RWPE2 (cell line): ENCODE measurements at places on chromosomes 4 and X.

GRCh38 chr4:177957596-177958360, 515.5 kb upstream of the AGA start:
- no peak for DNase-seq

- DNase-seq = peak; percentile 84
Observed at GRCh38 chr4:7956270-7956808, 16.7 kb upstream of the AFAP1 start.

DNA sequence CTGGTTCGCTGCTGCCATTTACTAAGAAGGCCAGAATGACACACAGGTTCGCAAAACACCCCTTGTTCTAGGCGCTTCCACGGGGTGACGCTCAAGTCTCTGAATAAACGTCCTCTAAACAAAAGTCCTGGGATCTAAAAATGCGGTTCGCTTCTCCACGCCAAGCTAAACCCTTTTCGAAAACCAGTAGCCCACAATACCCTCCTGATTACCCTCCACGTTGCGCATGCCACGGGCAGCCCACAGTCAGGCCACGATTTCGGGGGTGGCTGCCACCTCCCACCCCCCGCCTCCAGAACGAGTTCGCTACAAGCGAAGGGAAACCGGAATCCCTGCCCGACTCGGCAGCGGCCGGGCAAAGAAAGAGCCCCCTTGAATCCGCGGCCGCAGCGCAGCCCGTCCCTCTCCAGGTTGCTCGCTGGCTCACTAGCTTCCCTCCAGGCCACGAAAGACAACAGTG, 423 bp downstream of the RPL39 start:
- DNase-seq = no peak

DNA sequence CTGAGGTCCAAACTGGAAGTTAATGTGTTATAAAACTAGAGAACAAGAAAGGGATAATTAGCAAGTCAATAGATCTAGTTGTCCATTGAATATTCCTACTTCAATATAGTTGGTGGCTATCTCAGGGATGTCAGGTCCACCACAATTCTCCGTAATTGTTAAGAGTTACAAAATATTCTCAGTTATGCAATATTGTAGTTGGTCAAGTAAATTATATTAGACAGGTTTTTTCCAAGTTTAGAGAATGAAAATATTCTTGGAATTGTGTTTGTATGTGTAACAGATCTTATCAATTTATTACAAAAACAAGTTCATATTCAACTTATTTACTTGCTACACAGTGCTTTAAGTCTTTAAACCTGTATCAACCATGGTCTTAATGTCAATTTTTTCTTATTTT, 547.4 kb downstream of the SPRY1 start:
- DNase-seq = no peak

GRCh38 chrX:11967986-11968869, 170.0 kb upstream of the FRMPD4 start:
- DNase-seq = no peak

DNA sequence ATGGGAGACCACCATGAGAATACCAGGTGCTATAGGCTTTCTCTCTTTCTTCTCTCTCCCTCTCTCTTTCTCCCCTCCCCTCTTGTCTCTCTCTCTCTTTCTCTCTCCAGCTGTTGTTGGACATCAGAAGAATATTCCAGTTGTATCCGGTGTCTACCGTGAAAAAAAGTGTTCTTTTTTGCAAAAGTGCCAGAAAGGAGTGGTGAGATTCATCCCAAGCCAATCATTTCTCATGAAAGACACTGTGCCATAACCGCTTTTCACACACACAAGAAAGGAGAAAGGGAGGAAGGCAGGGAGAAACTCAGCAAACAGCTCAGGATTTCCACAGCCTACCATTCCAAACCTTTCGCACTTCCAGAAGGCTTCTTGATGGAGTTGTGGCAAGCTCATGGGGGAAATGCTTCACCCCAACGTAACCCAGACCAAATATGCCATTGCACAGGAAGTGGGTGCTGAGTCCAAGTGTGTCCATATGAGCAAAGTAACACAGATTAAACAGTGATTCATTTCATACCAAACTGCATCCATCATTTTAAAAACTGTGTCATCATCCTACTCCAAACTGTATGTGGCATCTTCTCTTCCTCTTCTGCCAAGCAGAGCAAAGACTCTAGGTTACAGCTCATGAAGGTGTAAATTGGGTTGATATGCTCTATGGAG, 224.0 kb downstream of the APBB2 start:
- peak; percentile 69 for DNase-seq

- no peak for DNase-seq
Observed at GRCh38 chrX:104351173-104351769, 96.5 kb upstream of the ESX1 start.

DNA sequence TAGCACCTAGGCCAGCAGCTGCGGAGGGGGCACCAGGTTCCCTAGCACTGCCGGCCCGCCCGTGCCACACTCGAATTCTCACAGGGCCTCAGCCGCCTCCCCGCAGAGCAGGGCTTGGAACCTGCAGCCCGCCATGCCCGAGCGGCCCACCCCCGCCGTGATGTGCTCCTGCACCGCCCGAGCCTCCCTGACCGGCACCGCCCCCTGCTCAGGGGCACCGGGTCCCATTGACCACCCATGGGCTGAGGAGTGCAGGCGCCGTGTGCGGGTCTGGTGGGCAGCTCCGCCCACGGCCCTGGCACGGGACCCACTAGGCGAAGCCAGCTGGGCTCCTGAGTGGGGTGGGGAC, 35.4 kb upstream of the ENPP6 start:
- no peak for DNase-seq

GRCh38 chr4:153137159-153137558, 67.1 kb upstream of the TRIM2 start:
- DNase-seq = peak; percentile 73

- no peak for DNase-seq
Observed at GRCh38 chr4:127574643-127575042, 58.1 kb upstream of the INTU start.

DNA sequence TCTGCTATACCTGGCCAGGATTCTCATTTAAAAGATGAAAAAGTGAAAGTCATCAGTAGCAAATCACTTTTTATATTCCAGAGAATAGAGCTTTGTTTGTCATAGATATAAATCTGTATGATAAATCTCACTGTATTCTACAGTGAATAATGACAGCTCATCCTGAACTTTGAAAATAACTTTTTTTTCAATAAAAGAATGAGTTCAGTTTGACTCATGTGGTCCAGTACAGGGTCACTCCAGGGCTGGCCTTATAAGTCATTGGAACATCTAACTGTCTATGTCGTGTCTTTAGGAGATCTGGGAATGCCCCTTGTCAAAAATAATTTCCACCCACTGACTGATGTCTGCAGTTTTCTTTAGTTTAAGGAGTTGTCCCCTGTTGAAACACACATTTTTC, 18.5 kb upstream of the CXCL8 start:
- DNase-seq = no peak

- DNase-seq = peak; percentile 57
Observed at GRCh38 chr4:1377606-1378261, 28.5 kb downstream of the NKX1-1 start.

GRCh38 chrX:66914080-66914479, 275.2 kb upstream of the EDA2R start:
- no peak for DNase-seq

GRCh38 chrX:87160435-87161010, 357.1 kb upstream of the KLHL4 start:
- no peak for DNase-seq

DNA sequence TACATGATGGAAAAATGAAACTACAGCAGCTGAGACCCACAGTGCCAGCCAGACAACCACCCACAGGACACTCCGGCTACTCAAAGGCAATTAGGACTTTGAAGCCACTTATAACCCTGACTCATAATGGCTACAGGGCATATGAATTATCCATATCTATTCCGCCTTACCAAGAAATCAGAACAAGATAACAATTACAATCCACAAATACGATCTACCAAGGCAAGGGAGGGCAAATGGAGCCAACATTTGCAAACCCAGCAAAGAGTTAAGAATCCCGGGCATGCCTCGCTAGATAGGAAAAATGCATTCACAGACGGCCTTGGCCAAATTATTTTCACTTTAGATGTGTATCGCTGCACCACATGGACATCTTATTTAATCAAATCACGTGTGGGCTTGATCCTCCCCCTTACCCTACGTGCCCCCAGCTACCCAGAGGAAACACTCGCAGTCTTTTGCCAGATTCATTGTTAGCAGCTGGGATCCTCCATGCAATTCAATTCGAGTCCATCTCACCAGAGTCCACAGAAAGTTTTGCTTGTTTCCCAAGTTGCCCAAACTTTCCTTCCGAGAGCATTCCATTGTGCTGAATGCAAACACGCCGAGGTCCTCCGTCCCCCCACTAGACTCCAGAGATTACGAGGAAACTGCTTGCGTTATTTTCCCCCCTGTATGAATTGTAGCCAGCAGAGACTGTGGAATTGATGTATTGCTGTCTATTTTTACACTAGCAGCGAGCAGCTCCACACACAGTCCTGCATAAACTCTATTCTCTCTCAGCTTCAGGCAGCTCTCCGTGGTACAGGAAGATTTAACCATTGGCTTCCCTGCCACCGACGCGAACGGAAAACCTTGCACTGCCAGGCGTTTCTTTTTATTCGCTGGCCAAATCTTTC, 1.2 kb downstream of the PPARGC1A start:
- no peak for DNase-seq

- DNase-seq = no peak
Observed at GRCh38 chr4:8556341-8557150, 23.6 kb upstream of the GPR78 start.

- DNase-seq = no peak
Observed at GRCh38 chr4:10599574-10599973, 85.0 kb downstream of the CLNK start.

- DNase-seq = peak; percentile 2
Observed at GRCh38 chrX:1545776-1546408, 8.9 kb upstream of the P2RY8 start.

DNA sequence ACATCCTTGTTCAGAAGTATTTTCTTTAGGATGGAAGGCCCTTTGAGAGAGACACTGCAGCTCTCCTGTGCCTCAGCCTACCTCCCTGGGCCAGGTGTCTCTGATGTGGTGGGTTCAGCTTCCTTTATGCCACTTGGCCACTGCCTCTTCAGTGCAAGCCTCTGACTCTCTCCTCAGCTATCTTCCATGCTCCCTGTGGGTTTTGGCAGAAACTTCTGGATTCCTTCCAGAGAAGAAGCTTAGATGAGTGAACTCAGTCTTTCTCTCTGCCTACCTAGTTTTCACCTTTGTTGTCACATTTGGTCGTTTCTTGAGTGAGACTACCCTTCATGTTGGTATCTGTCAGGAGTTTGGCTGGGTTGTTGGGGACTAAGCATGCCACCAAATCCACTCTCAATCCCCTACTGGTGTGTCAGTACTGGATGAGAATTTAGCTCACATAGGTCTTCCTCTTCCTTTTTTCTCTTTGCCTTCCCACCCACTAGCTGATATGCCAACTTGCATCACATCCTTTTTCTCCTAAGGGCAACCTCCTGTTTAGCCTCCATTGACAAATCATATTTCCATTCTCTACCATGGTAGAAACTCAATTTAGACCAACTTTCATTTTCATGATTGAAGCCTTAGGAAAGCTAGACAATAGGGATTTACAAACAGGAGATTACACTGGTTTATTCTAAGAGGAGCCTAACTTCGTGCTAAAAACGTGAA, 32.0 kb downstream of the IL15 start:
- no peak for DNase-seq

DNA sequence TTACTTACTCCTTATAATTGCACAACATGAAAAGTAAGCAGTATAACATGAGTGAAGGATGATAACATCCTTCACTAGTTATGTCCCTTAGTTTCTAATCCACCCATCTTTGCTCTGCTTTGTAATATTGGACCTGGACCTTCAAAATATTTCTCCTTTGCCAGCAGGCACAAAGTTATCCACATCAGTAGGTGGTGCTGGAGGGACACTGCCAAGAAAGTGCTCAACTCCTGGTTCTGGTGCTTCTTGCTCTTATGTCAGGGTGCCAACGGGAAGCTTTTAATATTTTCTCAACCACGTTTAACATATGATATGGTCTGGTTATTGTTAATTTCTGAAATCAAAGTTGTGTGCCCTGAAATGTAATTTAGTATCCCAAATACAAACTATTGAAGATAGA, 49.1 kb downstream of the TMEM165 start:
- DNase-seq = no peak
